ENCODE measurements at places on chromosomes 16 and 17.

GRCh38 chr16:47872225-47872624 lies 283.6 kb downstream of the ABCC12 start:
- no peak for DNase-seq

- no peak for DNase-seq
These were observed 45.9 kb downstream of the PITPNM3 start for GRCh38 chr17:6510321-6510977.

DNA sequence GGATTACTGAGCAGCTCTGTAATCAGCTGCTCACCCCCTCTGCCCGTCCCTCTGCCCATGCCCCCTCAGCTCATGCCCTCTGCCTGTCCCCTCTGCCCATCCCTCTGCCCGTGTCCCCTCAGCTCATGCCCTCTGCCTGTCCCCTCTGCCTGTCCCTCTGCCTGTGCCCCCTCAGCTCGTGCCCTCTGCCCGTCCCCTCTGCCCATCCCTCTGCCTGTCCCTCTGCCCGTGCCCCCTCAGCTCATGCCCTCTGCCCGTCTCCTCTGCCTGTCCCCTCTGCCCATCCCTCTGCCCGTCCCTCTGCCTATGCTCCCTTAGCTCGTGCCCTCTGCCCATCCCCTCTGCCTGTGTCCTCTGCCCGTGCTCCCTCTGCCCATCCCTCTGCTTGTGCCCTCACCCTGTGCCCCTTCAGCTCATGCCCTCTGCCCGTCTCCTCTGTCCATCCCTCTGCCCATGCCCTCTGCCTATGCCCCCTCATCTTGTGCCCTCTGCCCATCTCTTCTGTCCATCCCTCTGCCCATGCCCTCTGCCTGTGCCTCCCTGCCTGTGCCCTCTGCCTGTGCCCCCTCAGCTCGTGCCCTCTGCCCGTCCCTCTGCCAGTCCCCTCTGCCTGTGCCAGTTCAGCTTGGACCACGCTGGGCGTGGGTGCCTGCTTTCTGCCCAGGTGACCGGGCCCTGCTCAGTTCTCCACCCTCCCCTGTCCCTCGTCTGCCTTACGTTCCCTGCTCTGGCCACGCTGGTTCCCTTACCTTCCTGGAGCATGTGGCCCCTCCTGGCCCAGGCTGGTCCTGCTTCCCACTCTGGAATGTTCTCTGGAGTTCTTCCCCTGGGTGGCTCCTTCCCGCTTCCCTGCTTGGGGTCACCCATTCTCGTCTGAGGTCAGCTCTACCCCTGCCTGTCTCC lies 97.6 kb downstream of the NPIPB11 start:
- no peak for DNase-seq

GRCh38 chr16:86505899-86506864 lies 4.1 kb upstream of the FOXF1 start:
- DNase-seq, result no peak

DNA sequence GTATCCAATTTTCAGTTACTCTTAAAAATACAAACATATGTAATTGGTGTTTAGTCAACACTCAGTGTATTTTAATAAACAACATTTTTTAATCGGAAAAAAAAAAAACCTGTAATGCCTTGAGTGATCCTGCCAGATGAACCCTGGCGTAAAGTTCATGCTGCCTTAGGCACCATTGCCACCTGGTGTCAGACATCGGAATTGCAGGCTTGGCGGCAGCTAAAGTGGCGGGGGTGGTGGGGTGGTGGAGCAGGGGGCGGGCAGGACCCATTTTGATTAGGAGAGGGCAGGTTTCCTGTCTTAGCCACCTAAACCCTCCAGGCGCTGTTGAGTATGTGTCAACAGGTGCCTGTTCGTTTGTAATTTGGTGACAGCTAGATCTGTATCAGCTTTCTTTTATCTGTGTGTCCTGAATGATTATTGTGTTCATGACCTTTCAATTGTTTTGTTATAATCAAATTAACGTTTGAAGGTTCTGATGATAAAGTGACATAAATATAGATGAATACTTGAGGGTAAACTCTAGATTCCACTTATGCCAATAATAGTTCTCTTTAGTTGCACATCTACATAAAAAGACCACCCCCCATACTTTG lies 588.7 kb downstream of the CDH13 start:
- DNase-seq, result no peak
